ENCODE measurements at places on chromosomes 16 and 17. TPM values are rescaled to one million over a fixed set of nuclear protein-coding genes. Genes with fewer than 3 reads are reported as not detected.

Gene KRTAP3-2
- not detected for total RNA-seq

Gene MEOX1
- 0.11 TPM for total RNA-seq

Gene PPM1E
- total RNA-seq, result not detected

Gene FOXN1
- total RNA-seq, result not detected

Gene CLTC
- 86.0 TPM for total RNA-seq

Gene IKZF3
- total RNA-seq, result 57.3 TPM

Gene SLC52A1
- not detected for total RNA-seq

Gene TLCD1
- 0.73 TPM for total RNA-seq

Gene SCGB1C2
- total RNA-seq, result not detected

Gene CDK12
- total RNA-seq, result 95.5 TPM

Gene TP53TG3
- not detected for total RNA-seq

Gene KRTAP2-1
- not detected for total RNA-seq

Gene RNF222
- total RNA-seq, result 1.2 TPM

Gene DYNLRB2
- not detected for total RNA-seq

Gene KRT24
- total RNA-seq, result not detected

Gene KRTAP4-3
- total RNA-seq, result not detected

Gene MPO
- total RNA-seq, result not detected

Gene CACNG5
- not detected for total RNA-seq

Gene BOLA2
- 10.5 TPM for total RNA-seq

Gene SMIM5
- 0.60 TPM for total RNA-seq

Gene SLC26A11
- total RNA-seq, result 44.4 TPM

Gene HSD17B1
- total RNA-seq, result 0.52 TPM

Gene CRYBA1
- not detected for total RNA-seq

Gene RND2
- not detected for total RNA-seq

Gene CIBAR2
- total RNA-seq, result not detected

Gene MRPL12
- total RNA-seq, result 33.2 TPM

Gene HSD17B2
- total RNA-seq, result not detected

Gene NPW
- total RNA-seq, result not detected

All from CD8-positive, alpha-beta T cell (primary cell).